ENCODE measurements at places on chromosomes 3 and 15.

DNA sequence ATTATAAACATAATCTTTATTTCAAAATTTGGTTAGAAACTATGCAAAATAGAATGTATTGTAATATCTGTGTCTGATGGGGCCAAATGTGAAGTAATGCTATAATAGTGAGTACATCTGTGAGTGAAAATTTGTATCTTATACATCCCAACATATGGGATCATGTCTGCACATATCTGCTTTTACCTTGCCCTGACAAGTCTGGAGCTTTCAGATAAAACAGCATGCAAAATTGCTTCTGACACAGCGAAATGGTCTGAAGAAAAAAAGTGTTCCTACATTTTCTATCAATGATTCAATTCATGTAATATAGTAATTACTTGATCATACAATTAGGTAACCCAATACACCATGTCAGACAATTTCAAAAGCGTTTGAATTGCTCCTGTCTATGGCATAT, 58.1 kb upstream of the P3H2 start:
- no peak for DNase-seq

GRCh38 chr15:25775317-25775912, 87.7 kb downstream of the ATP10A start:
- no peak for DNase-seq

DNA sequence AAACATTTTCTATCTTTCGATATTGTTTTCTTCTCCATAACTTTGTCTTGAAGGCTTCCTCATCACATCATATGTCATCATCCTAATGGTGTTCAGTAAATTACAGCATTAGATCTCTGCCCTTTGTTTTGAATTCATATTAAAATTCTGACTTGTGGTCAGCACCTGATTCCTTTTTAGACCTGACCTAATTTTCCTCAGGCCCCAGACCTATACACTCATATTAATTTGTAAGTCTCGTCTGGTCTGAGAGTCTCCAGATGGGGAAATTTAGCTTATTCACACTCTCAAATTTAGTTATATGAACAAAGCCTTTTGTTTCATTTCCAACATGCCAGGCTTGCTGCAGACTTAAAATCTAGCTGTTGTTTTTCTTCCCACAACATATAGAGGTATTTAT, 248.4 kb downstream of the KCNH8 start:
- DNase-seq, result no peak

DNA sequence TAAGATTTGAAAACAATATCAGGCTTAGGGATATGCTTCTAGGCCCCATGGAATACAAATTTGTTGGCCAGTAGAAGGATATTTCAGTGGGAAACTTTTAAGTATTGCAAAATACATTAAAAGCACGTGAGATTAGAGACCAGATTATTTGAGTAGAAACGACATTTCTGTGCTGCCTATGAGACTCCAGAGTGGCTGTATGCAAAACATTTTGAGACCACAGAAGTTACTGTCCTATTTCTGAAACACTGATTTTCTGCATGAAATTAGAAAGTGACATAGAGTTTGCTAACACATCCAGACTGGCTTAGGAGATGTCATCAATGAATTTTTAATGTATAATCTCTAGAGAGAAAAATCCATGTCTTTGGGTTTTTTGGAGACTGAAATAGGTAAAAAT, 99.8 kb downstream of the KCNH8 start:
- DNase-seq, result no peak
